ENCODE measurements at places on chromosomes 4 and X.
A peak's percentile ranks its signal among the peaks of the same experiment; 100 is the strongest.

DNA sequence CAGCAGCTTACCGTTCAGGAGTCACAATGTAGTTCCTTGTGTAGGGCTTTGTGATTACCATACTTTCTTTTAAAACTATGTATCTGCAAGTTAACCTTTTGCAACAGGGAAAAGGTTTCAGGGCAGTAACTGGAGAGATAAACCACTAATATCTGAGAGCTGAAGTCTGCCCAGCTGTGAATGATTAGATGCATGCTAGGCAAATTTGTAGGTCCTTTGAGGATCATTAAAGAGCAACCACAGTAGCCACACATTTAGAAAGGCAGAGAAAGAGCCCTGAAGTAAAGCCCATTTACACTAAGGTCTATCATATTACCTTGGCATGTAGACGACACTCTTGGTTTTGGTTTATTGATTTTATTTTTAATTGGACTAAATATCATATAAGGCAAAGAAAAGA lies 60.0 kb downstream of the ATP8A1 start:
- DNase-seq, result peak; percentile 33

DNA sequence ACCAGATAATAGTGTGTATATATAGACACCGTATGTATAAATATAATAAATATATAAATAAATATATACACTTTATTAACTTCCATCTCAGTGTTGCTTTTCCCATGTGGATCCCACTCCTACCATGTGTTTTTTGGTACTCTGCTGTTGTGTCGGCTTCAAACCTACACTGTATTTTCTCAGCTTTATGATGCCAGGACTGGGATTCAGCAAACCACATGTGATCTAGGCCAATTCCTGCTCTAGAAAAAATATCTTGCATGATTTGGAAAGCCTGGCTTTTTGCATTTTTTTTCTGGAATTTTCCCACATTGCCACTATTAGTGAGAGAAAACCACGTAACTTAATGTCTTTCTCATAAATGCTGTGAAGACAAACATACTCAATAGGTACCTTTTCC lies 55.8 kb downstream of the POLR2B start:
- DNase-seq, result no peak

DNA sequence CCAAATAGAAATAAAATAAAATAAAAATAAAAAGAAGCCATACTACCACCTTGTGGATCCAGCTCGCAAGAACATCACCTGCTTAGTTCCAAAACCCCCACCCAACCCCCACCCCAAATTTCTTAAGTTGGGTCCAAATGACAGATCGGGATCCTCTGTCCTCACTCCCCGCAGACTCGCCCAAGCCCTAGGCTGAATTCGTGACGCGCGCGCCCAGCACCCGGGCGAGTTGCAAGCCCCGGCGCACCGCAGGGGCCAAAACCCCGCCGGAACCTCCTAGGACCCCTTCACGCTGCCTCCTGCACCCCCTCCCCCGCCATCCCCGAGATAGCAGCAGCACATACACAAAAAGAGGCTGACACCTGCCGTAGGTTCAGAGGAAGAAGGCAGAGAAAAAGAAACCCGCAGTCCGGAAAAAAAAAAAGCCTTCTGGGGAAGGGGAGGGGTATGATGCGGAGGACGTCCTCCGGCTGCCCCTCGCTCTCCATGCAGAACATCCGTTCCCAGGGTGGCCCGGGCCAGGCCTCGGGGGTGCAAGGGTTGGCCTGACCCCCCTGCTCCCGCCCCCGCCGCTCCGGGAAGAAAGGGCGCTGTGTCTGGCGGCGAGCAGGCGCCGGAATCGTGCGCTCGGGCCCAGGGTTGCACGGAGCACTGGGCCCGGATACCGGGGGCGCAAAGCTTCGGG lies 2.6 kb downstream of the NLGN4X start:
- DNase-seq, result peak; percentile 58

DNA sequence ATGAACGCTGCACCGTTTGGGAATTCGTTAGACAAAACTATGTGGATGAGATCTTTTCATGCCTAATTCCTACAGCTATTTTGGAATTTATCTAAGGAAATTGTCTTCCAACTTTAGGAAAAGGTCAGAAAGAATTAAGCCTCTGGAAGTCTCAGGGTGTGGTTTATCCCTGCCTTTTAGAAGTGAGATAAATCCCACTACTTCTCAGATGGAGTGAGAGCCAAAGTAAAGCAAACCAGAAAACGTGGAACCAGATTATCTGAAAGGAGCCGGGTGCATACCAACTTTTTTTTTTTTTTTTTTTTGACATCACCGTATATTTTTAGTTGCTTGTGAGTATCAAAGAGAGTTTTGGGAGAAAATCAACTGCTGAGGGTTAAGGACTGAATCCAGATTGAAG lies 79.6 kb downstream of the VCX2 start:
- DNase-seq, result no peak

GRCh38 chr4:173191623-173192041 lies 23.0 kb downstream of the GALNT7 start:
- no peak for DNase-seq

- no peak for DNase-seq
Observed at GRCh38 chr4:123042095-123042494, 119.7 kb upstream of the NUDT6 start.

GRCh38 chrX:134148172-134148692 lies 88.8 kb upstream of the CCDC160 start:
- DNase-seq, result no peak

DNA sequence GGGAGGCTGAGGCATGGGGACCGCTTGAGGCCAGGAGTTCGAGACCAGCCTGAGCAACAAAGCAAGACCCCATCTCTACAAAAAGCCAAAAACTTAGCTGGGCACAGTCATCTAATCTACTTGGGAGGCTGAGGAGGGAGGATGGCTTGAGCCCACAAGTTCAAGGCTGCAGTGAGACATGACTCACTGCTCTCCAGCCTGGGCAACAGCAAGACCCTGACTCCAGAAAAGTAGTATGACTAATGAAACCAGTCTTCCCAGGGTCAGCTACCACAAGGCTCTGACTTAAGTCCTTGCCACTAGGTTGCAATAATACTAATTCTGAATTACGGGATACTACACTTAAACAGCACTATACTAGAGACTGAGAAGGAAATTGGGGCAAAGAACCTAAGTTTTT lies 33.1 kb downstream of the ERVMER34-1 start:
- no peak for DNase-seq

- no peak for DNase-seq
Observed at GRCh38 chr4:179285696-179286095, 1843.5 kb upstream of the AGA start.

- DNase-seq, result no peak
Observed at GRCh38 chrX:10926891-10927290, 184.2 kb upstream of the HCCS start.

DNA sequence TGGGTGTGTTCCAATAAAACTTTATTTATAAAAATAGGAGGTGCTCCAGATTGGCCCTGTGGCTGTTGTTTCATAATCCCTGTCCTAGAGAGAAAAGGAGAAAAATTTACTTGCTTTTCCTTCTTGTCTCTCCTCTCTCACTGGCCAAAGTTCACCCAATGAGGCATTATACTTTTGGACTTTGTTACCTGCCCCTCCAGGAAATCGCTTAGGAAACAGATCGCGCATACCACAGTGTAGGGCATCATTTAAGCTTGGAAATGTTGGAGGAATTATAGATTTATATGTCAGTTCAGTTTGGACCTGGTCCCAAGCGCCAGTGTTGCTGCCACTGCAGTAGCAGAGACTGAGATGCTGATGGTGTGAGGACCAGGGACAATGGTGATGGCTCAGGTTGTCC lies 337.6 kb upstream of the NR3C2 start:
- no peak for DNase-seq

- no peak for DNase-seq
Observed at GRCh38 chrX:63330681-63331080, 20.5 kb downstream of the SPIN4 start.

GRCh38 chrX:37862851-37863250 lies 15.5 kb upstream of the DYNLT3 start:
- DNase-seq, result no peak

DNA sequence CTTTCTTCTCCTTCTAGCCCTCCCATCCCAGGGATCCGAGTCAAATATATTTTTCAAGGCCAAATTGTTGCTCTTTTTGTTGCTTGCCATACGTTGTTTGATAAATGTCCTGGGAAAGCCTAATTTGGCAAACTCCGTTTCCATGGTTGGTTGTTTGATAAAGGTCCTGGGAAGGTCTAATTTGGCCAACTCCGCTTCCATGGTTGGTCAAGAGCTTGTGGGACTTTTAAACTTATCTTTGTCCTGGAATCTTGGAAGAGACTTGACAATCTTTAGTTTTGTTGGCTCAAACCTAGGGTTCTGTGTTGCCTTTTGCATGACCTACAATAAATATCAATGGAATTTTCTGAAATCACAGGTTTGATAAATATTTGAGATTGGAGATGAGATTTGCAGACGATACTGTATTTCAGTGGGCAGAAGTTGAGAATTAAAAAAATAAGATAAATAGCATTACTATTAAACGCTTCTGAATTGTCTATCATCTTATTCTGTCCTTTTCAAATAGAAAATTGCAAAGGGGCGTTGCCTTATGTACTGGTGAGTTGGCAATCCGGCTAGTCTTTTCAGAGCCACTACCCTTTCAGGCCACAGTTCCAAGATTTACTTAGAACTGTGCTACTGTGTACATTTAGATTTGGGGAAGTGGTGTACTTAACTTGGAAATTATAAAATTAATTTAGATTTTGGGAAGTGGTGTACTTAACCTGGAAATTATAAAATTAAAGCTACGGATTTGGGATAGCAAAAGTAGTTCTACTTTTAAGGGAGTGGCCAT lies 804 bp downstream of the OSTC start:
- DNase-seq, result no peak

DNA sequence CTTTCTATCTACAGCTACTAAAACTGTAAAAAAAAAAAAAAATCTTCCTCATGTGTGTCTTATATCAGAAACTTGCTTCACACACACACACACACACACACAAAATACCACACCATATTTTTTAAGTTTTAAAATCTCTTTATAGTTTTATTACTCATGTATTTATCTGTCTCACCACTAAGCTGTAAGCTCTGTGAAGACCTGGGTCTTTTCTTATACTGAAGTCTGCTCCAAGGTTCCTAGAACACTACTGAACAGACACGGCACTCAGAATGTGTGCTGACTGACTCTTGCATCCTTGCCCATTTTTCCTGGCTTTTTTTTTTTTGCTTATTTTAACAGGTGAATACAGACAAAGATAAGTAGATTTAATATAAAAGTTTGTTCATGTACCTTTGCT lies 135.6 kb upstream of the CXXC4 start:
- no peak for DNase-seq

DNA sequence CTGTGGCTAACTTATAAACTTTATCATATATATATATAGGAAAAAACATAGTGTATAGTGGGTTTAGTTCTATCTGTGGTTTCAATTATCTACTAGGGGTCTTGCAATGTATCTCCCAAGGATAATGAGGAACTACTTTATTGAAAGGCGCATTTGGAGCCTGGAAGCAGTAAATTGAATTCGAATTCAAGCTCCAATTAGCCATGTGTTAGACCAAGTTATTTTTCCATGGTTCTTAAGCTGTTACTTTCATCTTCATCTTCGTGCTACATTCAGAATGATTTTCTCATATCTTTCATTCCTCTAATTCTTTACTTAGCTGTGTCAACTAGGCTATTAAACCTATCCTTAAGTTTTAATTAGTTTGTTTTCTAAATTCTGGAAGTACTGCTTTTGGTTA lies 27.2 kb upstream of the MANBA start:
- DNase-seq, result no peak

GRCh38 chr4:156193106-156193505 lies 239.4 kb upstream of the CTSO start:
- DNase-seq, result no peak

Data from NCI-H1092 (cell line).